NCI-H345 (cell line): ENCODE measurements at places on chromosomes 5 and 9.

- DNase-seq = peak; percentile 10
Measured at GRCh38 chr5:158020555-158021418, 161.8 kb upstream of the CLINT1 start.

- DNase-seq = no peak
Measured at GRCh38 chr5:104189909-104190308, 627.3 kb upstream of the NUDT12 start.

GRCh38 chr5:111853748-111854147 lies 96.8 kb upstream of the NREP start:
- no peak for DNase-seq

DNA sequence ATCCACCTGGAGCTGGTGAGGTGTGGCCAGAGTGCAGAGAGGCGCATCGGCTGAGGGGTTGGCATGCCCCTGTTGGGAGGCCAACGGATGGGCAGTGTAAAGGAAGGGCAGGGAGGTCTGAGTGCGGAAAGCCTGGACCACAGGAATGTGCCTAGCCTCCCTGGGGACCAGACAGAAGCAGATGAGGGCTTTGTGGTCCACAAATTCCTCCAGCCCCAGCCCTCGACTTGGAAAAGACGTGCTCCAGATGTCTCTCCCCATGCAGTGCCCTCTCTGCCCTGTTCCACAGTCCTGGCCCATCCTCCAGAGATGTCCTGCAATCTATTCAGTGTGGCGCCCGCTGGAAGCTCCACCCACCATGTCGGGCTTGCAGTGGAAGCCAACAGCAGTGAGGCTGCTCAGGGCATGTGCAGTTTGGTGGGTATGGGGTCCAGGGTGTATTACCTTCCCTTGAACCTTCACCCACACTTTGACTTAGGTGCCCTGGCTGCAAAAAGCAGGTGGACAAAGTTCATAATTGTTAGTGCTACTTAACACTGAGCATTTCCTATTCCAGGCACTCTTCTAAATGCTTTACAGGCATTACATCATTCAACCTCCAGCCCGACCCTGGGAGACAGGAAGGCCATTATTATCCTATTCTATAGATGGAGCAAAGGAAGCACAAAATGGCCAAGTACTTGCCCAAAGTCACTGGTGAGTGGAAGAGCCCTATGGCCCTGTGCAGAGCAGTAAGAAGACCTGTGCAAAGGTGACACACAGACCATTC lies 120.2 kb upstream of the SLC25A48 start:
- no peak for DNase-seq

DNA sequence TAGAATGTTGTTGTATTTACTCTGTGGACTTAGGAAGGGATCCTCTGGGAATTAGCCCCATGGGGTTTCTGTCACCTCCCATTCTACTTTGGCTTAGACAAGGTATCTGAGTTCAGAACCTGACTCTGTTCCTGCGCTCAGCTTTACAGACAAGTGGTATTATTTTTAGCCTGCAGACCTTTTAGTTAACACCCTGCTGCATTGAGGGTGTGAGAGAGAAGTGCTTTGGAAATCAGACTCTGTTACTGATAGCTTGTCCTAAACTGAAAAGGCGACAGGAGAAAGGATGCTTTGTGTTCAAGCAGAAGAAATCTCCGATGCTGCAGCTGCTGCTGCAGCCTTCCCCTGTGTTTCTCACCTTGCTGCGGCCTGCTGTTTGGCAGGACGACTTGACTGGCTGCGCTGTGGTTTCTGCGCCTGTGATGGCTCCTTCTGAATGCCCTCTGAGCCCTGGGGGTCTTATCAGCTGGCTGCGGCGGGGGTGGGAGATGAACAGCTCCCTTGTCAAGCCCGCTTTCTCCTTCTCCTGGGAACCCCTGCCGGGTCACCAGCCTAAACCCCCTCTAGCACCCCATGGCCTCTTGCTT lies 61.9 kb downstream of the PGM5 start:
- no peak for DNase-seq

- no peak for DNase-seq
Measured at GRCh38 chr5:58239731-58240130, 220.2 kb downstream of the PLK2 start.

DNA sequence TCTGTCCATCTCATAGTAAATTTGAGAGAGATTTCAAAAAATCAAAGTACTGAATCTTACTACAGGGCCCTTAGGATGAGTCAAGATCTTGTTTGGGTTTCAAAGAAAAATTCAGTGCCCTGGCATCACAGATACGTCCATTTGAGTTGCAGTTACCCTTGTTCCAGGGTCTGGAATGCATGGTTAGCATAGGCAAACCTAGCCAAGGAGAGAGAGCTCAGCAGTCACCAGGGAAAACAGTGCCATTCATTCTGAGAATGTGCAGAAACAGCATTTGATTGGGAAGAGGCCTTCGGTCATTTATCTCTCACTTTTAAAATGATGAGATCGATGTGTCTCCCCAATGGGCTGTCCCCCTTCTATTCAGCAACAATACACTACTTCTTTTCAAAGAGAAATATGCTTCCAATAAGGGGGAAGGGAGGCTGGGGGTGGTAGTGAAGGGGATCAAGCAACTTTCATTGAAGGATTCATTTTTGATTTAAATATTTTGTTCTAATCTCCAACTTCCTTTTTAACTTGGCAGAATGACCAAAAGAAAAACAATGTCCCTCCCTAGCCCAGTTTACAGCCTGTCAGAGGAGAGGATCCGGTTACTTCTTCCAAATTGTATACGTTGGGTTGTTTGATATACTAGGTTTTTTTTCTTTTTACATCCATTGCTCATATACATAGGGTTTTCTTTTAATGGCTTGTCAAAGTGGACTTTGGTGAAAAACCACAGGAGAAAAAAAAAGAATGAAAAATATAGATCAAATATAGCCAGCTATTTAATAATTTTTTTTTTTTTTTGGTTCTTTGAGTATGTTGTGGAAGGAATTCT lies 491.1 kb downstream of the CCDC171 start:
- DNase-seq = no peak

DNA sequence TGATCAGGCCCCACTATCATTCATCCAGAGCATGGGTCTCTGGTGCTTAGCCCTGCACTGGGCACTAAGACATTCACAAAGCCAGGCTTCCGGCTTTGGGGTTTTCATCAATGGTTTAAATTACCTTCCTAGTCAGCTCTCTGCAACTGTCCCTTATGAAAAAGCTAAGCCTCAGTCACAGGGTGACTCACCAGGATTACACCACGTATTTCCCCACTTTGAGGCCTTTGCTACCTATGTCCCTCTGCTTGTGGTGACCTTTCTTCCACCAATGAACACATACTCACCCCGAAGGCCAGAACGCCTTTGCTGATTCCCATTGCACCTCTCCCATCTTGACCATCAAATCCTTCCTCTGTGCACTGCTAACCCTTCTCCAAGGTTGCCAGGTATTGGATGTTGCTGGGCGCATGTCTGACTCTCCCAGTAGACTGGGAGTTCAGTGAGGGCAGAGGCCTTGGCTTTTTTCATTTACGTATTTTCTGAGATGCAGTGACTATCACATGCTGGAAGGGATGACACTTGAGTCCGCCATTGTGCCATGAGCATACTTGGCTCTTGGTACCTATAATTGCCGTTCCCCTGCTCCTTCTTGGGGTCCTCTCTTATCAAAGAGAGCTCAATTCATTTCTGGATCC lies 58.7 kb upstream of the TNFSF8 start:
- DNase-seq = no peak

GRCh38 chr5:111948092-111948841 lies 191.3 kb upstream of the NREP start:
- DNase-seq = no peak
